Activated naive CD4-positive, alpha-beta T cell treated with anti-CD3 and anti-CD28 coated beads, Interleukin-2, amount 50 U/mL, for 72 hours (primary cell): ENCODE measurements at places on chromosomes 5 and 9.

- peak; percentile 48 for DNase-seq
Measured at GRCh38 chr9:125992557-125992956, 245.4 kb downstream of the PBX3 start.

GRCh38 chr5:17436761-17437221, 61.2 kb upstream of the TAF11L2 start:
- no peak for DNase-seq

DNA sequence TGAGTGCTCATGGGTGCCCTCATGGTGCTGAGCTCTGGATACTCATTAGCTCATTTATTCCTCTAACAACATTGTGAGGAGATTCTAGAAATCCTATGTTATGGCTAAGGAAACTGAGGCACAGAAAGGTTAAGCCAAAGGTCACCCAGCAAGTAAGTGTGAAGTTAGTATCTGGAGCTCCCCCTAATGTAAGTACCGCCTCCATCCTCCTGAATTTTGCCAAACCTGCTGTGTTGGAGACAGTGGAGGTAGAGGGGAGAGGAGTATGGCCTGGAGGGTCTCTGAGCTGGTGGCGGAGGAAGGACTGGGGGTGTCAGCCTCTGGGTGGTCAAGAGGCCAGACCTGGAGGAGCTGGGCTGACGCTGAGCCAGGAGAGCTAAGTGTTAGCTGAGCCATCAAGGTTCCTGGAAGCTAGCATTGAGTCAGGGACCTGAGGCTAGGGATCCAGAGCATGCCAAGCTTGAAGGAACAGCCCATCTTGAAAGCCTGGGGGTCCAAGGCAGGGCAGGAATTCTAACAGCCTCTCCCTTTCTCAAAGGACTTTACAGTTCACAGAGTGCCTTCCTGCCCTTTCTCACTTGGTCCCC, 114.8 kb downstream of the RGS3 start:
- no peak for DNase-seq

- DNase-seq, result no peak
Measured at GRCh38 chr5:150164211-150164980, 2.2 kb upstream of the CDX1 start.

- no peak for DNase-seq
Measured at GRCh38 chr5:127863161-127863560, 160.0 kb downstream of the CCDC192 start.

GRCh38 chr9:70484232-70485130, 70.0 kb upstream of the KLF9 start:
- no peak for DNase-seq

GRCh38 chr9:131728546-131728910, 11.3 kb downstream of the RAPGEF1 start:
- DNase-seq, result no peak

- DNase-seq, result no peak
Measured at GRCh38 chr5:36447776-36448175, 146.1 kb upstream of the RANBP3L start.
